ENCODE measurements at places on chromosomes 1 and 21. TPM values are rescaled to one million over a fixed set of nuclear protein-coding genes. Genes with fewer than 3 reads are reported as not detected.

DNA sequence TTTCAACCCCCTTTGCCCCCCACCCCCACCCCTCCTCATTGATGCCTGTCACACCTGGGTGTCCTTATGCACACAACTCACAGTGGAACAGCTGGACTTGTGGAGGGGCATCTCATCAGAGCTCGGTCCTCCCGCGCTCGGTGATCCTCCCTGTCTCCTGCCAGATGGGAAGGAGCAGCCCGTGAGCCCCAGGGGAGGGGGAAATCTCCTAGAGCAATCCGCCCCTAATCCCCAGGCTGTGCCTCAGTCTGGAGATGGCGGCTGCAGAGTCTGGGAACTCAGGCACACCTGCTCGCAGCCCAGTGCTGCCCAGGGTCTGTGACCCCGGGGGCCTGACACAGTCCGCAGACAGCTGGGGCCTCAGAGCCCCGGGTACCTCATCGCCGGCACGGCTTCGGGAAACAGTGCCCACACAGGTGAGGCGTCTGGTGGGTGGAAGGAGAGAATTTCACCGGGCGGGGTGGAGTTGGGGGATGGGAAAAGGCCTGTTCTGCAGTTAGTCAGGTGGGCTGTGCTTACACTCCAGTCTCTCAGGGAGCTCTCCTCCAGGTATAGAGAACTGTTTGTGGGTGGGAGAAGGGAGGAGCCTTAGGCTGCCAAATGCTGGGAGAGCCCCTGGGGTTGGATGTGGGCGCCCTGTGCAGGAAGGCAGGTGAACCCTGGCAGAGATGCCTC is 29.3 kb downstream of the TMCC2 start:
- H3K4me3 ChIP-seq: no peak overlapping the region
- H3K4me1 ChIP-seq: peaks cover 8% of the 10 kb centered on the region
- no peak overlapping the region for H3K27ac ChIP-seq

The MEGF6 gene
- 44.1 TPM for total RNA-seq

The CRNN gene
- not detected for total RNA-seq

DNA sequence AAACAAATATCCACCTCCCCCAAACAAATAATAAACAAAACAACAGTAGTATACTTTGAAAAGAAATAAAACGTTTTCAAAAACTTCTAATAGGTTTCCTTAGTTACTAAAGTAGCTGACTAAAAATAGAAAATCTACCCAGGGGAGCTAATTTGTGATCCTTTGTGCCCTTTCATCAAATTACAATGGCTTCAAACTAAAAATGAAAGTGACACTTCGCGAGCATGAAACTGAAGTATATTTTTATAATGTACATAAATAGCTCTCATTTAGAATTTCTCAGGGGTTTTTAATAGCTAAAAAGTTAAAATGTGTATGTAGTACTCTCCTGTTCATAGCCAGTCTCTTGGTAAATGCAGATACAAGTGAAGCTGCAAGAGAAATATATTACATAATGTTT is 78.4 kb downstream of the BRINP3 start:
- H3K27ac ChIP-seq: no peak overlapping the region
- no peak overlapping the region for H3K4me3 ChIP-seq
- no peaks in the 10 kb centered on the region for H3K36me3 ChIP-seq
- H3K4me1 ChIP-seq: no peaks in the 10 kb centered on the region
- DNase-seq: no peak
- H3K27me3 ChIP-seq: no peaks in the 10 kb centered on the region

The PADI2 gene
- total RNA-seq: 2.1 TPM
